Naive thymus-derived CD8-positive, alpha-beta T cell (primary cell): ENCODE measurements at places on chromosomes 5 and 9. TPM values are rescaled to one million over a fixed set of nuclear protein-coding genes. Genes with fewer than 3 reads are reported as not detected.

Gene APBA1
- 1.2 TPM for total RNA-seq

Gene FAM53C
- 29.6 TPM for total RNA-seq

Gene GBGT1
- total RNA-seq = 4.9 TPM

Gene CDX1
- total RNA-seq = not detected

Gene PCDHB7
- total RNA-seq = not detected

Gene CCL28
- total RNA-seq = 25.7 TPM
